Head of caudate nucleus (tissue), 42 donors: ENCODE measurements at places on chromosomes 16 and 17.

DNA sequence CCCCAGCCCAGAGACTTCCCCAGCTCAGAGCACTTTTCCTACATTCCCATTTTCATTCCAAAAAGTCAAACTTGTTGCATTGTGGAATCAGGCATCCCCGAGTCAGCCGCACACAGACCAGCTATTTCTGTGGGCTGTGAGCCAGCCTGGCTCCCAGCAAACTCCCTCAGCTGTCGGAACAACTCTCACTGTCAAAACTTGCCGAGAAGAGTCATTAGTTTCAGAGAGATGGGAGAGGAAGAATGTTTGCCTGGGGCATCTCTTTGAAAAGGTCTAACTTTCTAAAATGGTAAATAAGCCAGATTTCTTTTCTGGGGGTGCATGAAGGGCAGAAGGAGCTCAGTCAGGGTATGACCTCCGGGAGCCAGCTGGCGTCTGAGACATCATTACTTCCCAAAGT lies 280.0 kb downstream of the TMEM114 start:
- no peak for DNase-seq

DNA sequence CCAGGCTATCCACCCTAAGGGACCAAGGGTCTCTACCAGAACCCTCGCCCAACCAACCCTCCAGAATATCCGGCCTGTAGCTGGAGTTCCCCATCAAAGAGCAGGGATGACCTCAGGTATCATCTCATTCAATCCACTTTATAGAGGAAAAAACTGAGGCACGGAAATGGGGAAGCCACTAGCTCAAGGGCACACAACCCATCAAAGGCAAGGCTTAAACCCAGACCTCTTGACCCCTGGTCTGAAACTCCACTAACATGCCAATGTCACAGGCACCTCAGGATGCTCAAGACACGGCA lies 1.6 kb downstream of the TBC1D10B start:
- DNase-seq, result no peak

DNA sequence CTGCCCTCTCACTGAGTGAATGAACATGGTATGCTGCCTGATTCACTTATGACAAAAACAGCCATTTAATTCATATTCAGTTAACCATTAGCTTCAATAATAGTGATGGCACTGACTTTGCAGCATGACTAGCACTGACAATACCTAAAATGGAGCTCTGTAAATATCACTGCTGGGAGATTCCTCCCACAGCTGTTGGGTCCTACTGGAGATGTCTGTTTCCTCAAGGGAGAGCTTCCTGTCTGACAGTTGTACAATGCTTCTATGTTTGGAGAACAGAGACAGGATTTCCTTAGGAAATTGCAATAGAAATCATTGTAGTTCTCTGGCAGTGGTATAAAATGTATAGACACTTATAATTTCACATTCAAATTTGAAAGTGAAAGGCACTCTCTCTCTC lies 695.9 kb upstream of the CDH8 start:
- no peak for DNase-seq

GRCh38 chr17:61489719-61490490 lies 37.7 kb downstream of the TBX4 start:
- no peak for DNase-seq

- DNase-seq, result no peak
These were observed 18.4 kb downstream of the TRAP1 start for GRCh38 chr16:3698941-3699340.

- DNase-seq, result no peak
These were observed 90.2 kb downstream of the VPS53 start for GRCh38 chr17:624341-624860.

DNA sequence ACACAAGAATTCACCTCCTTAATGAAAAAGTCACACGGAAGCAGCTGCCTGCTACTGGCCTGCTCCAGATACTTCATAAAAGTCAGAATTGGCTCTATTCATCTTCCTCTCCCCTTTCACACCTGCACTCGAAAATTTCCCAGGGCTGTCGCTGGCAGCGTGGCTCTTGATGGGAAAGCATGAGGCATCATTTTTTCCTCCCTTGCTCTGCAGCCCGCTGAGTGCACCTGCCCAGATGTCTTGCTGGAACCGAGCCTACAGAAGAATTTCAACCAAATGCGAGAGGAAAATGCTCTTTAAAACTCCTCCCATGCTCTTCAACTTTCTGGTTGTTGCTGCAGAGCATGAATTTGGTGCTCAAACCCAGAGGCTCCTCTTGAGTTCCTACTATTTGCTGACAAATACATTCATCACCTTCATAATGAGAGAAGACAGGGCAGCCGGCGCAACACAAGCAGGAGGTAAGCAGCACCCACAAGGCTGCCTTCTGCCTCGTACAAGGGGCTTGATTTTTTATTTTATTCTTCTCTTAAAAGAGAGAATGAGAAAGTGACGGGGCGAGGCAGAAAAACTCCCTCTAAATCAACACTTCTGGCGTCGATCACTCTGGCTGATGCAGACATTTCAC lies 146.8 kb downstream of the ZFHX3 start:
- DNase-seq, result no peak

GRCh38 chr16:2486645-2487516 lies 12.0 kb downstream of the TBC1D24 start:
- peak; percentile 66 for DNase-seq

DNA sequence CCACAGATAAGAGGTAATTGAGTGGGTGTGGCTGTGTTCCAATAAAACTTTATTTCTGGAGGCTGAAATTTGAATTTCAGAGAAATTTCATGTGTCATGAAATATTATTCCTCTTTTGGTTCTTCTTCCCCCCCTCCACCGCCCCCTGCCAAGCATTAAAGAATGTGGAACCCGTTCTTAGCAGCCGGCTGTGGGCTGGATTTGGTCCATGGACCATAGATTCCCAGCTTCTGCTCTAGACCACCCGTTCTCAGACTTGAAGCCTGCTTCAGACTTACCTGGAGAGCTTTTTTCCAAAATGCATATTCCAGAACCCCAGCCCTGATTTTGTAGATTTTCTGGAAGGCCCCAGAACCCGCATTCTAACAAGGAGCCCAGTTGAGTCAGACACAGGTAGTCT lies 15.1 kb upstream of the LASP1NB start:
- no peak for DNase-seq

DNA sequence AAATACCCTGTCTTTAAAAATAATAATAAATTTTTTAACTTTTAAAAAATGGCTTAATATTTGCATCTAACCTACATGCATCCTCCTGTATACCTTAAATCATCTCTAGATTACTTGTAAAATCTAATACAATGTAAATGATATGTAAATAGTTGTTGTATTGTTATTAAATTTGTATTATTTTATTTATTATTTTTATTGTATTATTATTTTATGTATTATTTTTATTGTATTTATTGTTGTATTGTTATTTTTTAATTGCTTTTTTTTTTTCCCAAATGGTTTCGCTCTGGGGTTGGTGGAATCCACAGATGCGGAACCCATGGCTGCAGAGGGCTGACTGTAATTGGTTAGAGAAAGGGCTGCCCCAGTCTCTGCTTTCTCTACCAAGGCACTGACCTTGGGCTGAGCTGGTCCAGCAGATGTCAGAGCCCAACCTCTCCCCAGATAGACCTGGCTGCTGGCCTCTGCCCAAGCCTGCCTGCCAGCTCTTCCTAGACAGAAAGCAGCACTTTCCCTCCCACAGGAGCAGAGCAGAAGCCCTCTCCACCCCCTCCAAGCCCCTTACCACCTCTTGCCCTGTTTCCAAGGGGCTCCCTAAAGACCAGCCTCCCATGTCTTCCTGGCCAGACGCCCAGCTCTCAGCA lies 183.8 kb downstream of the GSG1L start:
- DNase-seq, result no peak

DNA sequence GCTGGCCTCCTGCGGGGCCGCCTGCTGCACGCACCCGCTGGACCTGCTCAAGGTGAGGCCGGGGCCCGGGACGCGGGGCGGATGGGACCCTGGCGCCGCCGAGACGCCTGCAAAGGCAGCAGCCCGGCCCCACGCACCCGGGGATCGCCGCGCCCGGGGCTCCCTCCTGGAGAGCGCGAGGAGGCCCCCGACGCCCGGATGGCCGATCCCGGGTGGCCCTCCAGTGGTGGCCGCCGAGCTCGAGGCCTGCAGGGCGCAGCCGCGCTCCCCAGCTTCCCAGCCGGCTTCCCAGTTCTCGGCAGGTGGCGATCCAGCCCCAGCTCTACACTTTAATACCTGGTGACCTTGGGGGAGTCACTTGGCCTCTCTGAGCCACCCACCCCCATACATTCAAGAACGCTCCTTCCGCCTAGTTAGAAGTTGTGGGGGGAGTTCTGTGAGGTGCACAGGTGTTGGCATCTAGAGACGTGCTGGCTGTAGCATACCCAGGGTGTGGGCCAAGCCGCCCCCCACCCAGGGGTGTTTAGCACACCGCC lies 452 bp downstream of the SLC25A10 start:
- DNase-seq, result no peak

- peak; percentile 87 for DNase-seq
These were observed at the start of gene KCNH4 for GRCh38 chr17:42180922-42181850. KCNH4 (minus strand) TSS chr17:42181142; CDS start chr17:42180945, 197 bp downstream.

- DNase-seq, result no peak
These were observed 29.7 kb downstream of the RAI1 start for GRCh38 chr17:17710728-17711541.

DNA sequence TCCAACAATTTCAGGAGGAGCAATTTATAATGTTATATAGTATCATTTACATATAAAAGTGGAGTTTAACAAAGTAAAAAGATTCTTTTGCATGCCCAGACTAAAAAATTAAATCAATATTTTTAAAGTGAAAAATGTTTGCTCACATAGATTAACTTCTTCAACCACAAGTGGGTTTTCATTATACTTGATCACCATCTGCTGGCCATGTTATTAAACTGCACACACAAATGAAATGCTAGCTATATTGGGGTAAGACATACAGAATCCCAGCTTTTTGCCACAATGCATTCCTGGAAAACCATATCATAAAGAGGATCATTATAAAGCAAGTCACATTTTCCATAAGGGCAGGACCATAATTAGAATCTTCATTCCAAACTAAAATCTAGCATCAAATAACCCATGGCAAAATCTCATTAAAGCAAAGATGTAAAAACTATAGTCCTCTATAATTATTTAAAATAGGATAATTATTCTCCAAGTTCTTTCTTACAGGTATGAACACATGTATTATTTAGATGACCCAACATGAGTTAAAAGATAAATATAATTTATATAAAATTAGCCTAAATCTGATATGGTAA lies 26.3 kb downstream of the CEP112 start:
- DNase-seq, result no peak

DNA sequence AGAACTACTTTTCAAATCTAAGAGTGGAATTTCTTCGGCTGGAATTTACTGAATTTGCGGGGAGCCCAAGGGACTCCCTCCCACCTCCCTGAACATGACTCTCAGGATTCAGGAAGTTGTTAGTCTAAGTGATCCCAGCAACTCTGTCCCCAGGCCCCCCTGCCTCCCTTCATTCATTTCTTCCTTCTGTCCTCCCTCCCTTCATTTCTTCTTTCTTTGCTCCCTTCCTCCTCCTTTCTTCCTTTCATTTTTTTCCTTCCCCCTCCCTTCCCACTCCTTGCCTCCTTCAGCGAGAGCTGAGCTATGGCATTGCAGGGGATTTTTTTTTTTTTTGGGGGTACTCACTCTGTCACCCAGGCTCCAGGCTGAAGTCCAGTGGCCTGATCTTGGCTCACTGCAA lies 10.9 kb upstream of the JUP start:
- DNase-seq, result no peak

DNA sequence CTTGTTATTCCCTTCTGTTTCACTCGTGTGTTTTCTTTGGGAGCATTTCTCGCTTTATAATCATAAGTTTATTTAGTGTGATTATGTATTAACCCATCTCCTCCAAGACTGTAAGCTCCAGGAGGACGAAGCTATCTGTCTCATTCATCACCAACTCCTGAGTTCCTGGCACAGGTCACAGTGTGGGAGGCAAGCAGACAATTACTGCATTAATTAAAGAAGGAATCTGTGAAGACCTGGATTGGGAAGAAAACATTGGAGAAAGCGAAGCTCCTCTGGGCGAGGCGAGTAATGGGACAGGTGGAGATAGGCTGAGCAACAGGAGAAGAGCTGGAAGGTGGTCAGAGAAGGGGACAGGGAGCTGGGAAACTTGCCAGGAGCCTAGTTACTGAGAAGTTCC lies 7.8 kb upstream of the CAMKK1 start:
- DNase-seq, result no peak

GRCh38 chr16:27778171-27778925 lies 228.4 kb downstream of the KATNIP start:
- no peak for DNase-seq

DNA sequence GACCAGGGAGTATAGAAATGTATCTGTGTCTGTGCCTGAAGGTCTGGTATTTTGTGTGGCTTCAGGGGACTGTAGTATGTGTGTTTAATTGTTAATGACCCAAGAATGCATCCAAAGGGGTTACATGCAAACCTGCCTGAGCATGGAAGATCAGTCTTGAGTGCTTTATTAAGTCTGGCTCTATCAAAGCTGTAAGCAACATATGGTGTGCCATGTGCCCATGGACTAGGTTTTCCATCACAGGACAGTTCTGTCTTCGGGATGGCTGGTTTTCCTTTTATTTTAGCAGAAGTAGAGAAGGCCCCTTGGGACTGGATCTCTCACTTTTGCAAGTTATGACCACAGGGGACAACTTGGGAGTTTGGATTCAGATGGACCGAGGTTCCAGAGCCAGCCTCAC lies 18.2 kb downstream of the RBFOX1 start:
- DNase-seq, result no peak

- no peak for DNase-seq
These were observed 6.5 kb downstream of the PRSS27 start for GRCh38 chr16:2713523-2713922.

GRCh38 chr17:1365445-1366039 lies 34.5 kb downstream of the YWHAE start:
- DNase-seq, result peak; percentile 66

GRCh38 chr17:66743511-66743910 lies 91.4 kb upstream of the CACNG5 start:
- no peak for DNase-seq

DNA sequence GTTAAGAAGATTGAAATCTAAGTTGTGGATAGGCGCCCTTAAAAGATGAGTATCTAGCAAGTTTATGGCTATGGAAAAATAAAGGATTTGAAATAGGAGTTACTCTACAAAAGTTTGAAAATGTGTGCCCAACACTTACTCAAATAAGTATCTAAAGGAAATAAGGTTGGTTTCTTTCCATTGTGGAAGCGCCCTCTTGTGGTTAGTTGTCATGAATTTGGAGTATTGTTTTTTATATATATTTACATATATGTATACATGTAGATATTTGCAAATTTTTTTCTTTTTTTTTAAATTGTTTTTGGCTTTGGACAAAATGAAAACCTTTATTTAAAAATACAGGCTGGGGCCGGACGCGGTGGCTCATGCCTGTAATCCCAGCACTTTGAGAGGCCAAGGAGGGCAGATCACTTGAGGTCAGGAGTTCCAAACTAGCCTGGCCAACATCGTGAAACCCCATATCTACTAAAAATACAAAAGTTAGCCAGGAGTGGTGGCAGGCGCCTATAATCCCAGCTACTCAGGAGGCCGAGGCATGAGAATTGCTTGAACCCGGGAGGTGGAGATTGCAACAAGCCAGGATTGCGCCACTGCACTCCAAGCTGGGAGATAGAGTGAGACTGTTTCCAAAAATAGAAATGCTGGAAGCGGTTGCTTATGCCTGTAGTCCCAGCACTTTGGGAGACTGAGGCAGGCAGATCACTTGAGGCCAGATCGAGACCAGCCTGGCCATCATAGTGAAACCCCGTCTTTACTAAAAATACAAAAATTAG lies 24.0 kb upstream of the VPS4A start:
- peak; percentile 36 for DNase-seq

- no peak for DNase-seq
These were observed 699 bp downstream of the FAM222B start for GRCh38 chr17:28841901-28842281.

- DNase-seq, result no peak
These were observed 11.9 kb downstream of the QRICH2 start for GRCh38 chr17:76296186-76296585.

- DNase-seq, result no peak
These were observed 37.9 kb upstream of the SLC38A10 start for GRCh38 chr17:81332914-81333528.
